ENCODE measurements at places on chromosomes 1 and 21.

- peak; percentile 72 for DNase-seq
These were observed at the start of gene CBR1 for GRCh38 chr21:36069713-36070583. Gene CBR1, plus strand, starts transcription at chr21:36070024. Its CDS starts 92 bp downstream, at chr21:36070116.

- DNase-seq, result peak; percentile 19
These were observed 34.9 kb downstream of the PLXNA2 start for GRCh38 chr1:208209286-208209685.

- no peak for DNase-seq
These were observed 11.9 kb upstream of the LRRC3 start for GRCh38 chr21:44443291-44443890.

DNA sequence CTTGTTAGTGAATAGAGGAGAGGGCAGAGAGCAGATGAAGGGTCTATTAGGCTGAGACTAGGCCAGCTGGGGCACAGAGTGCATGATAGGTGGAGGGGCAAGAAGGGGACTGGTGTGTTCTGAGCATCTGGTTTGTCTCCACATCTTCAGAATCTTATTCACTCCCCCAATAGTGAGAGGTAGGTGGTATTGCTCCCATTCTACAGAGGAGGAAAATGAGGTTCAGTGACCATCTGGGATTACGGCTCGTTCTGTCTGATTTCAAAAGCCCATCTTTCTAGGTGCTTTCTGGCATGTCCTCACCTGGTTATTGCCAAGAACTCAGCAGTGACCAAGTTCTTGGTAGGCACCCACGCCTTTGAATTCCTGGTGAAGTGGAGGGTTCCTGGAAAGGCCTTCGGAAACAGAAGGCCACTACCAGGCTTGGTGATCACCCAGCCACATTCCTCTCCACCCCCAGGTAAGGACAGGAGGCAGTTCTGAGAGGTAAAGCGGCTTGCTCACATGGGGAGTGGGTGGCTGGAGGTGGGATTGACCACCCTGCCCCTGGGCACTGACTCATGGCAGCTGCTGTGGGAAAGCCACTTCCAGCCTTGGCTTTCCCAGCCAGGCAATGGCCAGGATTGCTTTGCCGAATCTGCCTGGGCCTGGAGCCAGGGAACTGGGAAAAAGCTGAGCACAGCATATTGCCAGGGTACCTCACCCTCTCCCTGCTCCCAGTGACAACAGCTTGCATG lies 18.8 kb upstream of the CITED4 start:
- no peak for DNase-seq

GRCh38 chr1:54580856-54581550 lies 33.0 kb downstream of the ACOT11 start:
- no peak for DNase-seq

All from neural progenitor cell (in vitro differentiated cells).